GM19239 (cell line): ENCODE measurements at places on chromosomes 1 and 21.

DNA sequence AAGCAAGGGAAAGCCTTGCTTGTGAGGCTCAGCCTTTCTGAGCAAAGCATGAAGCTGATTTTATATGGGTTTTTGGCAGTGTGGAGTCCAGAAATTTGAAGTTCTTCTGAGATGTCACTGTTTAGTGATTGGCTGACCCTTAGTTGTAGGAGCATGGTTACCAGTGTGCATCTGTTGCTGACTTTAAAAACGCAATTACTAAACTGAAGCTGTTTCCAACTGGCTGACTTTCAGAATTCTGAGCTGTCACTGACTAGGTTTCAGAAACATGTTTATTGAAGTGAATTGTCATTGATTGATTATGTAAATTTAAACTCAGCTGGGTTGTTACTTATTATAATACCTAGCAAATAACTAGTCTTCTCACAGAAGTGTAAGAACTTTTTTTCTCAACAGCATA lies 89.4 kb downstream of the PDE4B start:
- no peak for DNase-seq

DNA sequence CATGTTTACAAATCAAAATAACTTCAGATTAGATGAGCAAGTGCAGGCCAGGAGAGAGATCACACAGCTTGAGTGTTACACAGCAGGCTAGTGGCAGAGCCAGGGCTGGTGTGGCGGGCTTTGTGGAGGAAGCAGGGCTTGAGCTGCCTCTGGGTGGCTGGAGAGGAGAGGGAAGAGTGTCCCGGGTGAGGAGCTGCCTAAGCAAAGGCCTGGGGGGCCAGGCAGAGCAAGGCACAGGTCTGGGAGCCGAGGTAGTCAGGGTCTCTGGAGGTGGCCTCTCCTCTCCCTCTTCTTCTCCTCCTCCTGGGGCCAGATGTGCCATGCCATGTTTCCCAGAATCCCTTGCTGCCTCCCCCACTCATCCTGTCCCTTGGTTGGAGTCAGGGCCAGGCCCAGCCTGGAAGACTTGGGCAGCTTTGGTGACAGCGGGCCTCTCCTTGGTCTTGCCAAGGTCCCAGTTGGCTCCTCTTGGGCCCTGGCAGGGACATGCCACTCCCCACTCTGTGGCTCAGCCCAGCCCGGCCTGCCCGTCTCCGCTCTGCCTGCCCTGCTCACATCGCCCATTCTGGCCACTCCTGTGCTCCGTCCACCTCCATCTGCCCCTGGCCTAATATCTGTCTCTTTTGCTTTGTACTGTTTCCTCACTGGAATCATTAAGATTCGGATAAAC lies 70.3 kb downstream of the PTPRU start:
- DNase-seq, result no peak

- no peak for DNase-seq
Measured at GRCh38 chr21:35696644-35697043, 363.7 kb downstream of the SETD4 start.

- DNase-seq, result no peak
Measured at GRCh38 chr1:232966663-232967062, 16.3 kb downstream of the NTPCR start.

- no peak for DNase-seq
Measured at GRCh38 chr1:167482184-167482583, 36.1 kb downstream of the CD247 start.

GRCh38 chr1:156549831-156550230 lies 22.5 kb downstream of the IQGAP3 start:
- DNase-seq, result no peak

- DNase-seq, result no peak
Measured at GRCh38 chr1:235297579-235297978, 30.4 kb downstream of the ARID4B start.

DNA sequence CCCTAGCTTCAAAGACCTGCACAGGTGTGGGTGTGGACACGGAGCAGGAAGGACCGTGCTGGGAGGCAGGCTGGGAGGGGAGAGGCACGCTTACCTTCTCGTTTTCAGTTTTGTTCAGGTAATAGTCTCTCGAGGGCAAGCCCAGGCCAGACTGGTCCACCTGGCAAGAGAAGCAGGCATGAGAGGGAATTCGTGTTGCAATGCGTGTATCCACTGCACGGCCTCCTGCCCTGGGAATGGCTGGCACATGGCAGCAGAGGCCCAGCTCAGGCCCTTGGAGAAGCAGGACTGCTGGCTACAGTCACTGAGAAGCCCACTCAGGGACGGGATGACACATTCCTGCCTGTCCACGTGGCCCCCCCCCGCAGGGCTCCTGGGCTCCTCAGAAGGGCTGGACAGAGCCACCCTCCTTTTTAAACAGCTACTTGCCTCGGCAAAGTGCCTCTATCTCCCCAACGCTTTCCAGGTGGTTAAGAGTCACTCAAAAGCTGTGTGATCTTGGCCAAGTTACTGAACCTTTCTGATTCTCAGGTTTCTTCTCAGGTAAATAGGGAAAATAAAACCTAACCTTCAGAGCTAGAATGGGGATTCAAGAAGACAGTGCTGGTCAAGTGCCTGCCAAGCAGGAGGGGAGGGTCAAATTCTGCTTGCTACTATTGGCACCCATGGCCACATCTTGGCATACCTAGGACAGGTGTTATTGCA lies 32.7 kb downstream of the ECE1 start:
- no peak for DNase-seq

DNA sequence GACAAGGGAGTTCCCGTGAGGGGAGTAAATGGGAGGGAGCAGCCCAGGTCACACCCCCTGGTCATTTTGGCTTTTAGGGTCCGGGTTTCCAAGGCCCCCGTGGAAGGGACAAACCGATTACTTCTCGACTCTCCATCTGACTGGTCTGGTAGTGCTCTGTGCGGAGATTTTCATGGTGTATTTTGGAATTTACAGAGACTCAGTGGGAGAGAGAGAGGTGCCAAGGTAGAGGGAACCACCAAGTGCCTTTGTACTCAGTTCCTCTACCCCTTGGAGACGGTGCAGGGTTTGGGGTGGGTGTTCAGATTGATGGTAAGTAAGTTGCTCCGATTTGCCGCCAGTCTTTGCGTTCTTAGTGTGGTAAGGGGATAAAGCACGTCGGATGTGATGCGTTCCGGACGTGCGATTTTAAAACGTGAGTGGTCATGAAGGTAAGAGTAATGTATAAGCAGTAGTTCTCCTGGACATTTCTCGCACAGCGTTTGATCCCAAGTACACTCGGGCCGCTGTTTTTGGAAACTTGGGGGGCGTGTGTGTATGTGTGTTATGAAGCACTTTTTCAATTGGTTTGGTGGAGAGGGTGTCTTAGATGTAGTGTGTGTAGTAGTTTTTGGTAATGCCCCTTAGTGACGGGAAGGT lies 682 bp downstream of the SUCO start:
- DNase-seq, result no peak

DNA sequence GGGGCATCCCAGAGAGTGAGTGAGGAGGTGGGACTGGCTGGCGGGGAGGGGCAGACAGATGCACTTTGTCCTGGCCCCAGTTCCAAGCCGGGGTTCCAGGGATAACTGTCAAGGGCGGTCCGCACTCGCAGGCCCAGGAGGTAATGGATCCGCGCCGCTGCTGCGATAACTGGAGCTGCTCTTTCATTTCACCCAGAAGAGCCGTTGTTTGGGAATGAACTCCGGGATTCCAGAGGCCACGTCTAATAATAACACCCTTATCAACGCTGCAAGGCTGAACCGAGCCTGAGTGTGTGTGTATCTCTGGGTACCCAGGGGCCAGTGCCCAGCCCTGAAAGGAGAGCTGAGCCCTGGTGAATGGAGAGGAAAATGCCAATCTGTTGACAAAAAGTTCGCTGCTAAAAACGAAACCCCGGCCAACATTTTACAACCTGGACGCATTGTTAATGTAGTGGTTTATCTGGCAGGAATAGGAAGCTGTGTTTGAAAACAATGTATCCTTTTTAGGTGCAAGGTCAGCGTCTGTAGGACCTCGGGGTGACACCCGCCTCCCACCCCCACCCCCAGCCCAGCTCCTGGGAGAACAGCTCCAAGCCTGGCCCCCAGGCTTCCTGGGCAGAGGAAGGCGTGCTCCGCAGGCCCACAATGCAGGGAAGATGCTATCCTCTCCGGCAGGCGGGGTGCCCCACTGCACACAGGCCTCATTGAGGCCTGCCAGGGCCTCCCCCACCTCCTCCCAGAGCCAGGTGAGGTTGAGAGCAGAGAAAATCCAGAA lies 119.7 kb downstream of the PROX1 start:
- no peak for DNase-seq

- DNase-seq, result no peak
Measured at GRCh38 chr21:38498057-38498833, at the start of gene ERG. Gene ERG (minus strand): TSS chr21:38498477. CDS start chr21:38498380, 97 bp downstream.

DNA sequence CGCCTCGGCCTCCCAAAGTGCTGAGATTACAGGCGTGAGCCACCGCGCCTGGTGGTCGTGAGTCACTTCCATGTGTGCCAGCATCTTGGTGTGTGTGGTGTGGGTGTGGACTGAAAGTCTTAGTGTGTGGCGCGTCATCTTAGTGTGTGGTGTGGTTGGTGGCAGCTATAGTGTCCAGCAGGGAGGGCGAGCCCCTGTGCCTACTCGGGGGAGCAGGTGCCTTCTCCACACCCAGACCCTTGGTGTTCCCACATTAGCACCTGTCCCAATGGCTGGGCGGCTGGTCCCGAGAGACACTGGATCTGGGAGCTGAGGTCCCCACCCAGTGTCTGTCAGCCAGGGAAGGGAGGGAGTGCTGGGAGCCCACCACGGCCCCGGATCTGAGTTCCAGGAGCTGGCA lies 2.8 kb downstream of the SCNN1D start:
- DNase-seq, result no peak

DNA sequence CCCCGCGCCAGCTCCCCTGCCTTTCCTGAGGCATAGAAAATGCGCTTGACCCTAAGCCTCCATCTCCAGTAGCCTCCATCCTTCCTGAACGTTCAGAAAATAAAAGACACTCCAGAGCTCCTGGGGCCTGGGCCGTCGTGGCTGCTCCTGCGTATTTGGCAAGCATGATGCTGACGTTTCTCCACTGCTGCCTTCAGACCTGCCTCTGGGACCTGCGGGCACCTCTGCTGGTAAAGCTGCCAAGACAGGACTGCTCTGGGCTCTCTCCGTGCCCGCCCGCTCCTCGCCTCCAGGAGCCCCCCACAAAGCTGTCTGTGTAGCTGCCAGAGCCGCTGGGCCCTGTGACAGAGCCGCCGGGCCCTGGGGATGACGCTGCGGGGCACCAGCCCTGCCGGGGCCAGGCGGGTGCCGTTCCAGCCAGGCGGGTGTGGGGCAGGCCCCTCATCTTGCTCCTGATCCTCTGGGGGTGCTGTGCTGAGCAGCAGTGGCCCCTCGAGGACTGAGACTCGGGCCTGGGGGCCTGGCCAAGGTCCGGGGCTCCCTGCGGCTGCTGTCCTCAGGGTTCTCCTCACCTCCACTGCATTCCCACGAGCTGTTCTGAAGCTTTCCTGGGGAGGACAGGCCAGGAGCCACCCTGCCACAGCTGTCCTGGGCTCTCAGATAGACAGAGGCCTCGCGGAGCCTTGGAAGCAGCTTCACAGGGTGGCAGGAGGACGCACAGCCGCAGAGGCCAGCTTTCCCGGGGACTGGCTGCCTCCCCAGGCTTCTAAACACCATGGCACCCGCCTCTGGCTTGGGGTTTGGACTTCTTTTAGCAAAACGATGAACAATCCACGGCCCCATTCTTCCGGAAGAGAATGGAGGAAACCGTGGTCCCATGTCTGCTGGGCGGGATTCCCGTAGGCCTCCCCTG lies 48.1 kb downstream of the MORN1 start:
- DNase-seq, result no peak

DNA sequence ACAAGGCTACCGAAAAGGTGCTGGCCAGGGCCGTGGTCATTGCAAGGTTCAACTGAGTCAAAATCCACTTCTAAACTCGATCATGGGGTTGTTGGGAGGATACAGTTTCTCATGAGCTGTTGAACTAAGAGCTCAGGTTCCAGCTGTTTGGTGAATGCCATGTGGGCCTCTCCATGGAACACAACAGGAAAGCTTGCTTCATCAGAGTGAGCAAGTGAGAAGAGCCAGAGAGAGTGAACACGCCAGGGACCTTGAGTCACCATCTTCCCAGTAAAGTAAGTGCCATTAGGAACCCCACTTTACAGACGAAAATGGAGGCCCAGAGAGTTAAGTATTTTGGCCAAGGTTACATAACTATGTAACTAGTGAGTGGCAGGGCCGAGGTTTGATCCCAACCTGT lies 475.1 kb upstream of the VAMP3 start:
- DNase-seq, result no peak

DNA sequence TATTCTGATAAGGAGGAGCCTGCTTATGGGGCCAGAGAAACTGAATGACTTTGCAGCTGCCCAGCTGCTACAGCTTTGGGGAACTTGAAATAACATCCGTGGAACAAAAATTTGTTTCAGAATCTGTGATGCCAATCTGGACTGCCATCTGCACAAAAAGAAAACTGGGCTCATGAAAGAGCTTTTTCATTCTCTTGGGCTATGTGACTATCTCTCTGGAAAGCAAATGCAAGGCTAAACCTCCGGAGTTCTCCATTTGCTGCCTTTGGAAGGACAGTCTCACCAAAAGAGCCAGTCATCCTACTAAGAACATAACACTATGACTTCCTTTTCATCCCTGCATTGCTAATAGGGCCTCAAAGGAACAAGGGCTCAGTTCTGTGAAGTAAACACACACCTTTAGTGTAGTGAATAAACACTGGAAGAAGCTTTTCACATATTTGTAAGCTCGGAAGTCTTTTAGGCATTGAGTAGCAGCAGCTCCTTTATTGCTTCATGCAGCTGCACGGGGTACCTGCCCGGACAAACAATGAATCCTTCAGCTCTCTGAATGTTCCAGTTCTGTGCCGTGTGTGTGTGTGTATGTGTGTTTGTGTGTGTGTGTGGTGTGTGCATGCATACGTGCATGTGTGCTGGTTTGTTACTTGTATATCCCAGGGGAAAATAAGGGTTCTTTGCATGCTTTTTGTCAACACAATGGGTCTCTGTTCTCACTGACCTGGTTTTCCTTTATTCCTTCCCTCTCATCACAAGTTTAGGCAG lies 255.5 kb upstream of the SGIP1 start:
- DNase-seq, result no peak

GRCh38 chr1:3243304-3243703 lies 174.3 kb downstream of the PRDM16 start:
- no peak for DNase-seq

DNA sequence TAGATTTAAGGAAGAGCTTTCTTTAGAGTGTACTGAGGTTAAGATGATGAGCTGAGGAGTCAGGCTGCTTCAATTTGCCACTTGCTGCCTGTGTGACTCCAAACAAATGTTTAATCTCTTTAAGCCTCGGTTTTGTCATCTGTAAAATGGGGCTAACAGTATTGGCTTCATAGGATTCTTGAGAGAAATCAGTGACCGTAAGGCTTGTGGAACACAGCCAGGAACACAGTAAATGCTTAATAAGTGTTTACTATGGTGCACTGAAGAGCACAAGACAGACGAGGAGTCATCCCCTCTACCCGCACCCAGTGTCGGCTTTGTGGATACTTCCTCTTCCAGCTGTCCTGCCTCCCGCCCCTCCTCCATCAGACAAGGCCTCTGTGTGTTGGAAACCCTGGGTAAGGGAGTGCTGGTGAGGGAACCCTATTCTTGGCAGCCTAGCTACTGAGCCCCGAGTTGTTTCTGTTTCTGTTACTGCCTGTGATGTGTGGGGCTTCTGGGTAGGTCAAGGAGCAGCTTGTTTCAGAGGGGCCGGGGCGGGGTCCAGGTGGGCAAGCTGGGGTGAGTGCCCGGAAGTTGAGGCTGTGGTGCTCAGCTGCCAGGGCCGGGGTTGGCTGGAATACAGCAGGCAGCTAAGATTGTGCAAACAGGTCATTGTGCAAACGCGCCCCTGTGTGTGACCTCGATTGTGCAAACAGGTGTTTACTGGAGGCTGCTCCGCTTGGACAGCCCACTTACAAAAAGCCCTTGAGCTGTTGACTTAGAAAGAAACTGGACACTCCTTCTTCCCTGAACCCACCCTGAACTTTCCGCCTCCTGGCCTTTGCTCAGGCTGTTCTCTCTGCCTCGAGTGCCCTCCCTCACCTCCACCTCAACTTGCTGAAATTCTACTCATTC lies 4.0 kb upstream of the CSF3R start:
- no peak for DNase-seq
